Stimulated activated CD4-positive, alpha-beta T cell treated with anti-CD3 and anti-CD28 coated beads, Interleukin-15, amount 100 ng/mL, for 1 hour (primary cell): ENCODE measurements at places on chromosomes 13 and 19.

DNA sequence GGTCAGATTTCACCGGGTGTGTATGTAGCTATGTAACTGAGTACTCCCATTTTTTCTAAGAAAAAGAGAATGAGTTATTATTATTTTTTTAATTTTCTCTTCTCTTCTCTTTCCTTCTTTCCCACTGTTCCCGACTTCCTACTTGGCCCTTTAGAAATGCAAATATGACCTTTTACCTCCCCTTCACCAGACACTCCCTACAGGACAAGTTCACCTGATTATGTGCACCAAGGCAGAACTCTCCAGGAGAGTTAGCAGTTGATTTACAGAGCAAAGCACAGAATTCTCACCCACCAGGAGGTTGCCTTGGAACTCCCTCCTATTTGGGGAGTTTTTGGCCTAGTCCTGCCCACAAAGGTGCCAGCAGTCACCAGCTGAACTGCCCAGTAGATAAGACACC is 49.5 kb upstream of the GPR12 start:
- no peak for DNase-seq

GRCh38 chr13:36297366-36298338 is at the start of gene CCDC169:
Gene CCDC169 (minus strand): TSS chr13:36297814. CDS start chr13:36297719, 95 bp downstream.
- peak; percentile 33 for DNase-seq

DNA sequence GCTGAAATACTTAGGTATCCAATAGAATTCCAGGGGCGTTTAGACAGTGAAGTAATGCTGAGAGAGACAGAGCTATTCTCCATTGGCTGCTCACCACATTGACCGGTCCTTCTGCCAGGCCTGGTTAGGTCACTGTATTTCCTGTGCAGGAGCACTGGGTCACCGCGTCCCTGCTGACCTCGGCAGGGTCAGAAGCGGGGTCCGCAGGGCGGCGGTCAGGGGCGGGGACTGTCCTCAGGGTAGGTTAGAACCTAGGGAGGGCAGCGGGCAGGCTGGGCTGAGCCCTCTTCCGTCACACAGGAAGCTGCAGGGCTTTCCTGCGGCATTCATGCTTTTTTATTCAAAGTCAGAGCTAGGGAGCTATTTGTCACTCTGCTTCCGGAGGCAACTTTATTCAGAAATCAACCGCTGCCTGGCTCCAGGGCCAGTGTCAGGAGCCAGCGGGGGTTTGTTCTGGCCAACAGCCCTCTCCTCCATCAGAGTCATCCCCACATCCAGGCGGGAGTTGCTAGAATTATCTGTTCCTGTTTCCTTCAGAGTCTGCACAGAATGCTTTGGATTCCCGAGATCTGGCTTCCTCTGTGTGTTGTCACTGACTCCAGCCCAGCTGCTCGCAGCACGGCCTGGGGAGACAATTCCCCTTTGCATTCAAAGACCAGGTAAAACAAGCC is 81.2 kb upstream of the WASF3 start:
- DNase-seq, result no peak

DNA sequence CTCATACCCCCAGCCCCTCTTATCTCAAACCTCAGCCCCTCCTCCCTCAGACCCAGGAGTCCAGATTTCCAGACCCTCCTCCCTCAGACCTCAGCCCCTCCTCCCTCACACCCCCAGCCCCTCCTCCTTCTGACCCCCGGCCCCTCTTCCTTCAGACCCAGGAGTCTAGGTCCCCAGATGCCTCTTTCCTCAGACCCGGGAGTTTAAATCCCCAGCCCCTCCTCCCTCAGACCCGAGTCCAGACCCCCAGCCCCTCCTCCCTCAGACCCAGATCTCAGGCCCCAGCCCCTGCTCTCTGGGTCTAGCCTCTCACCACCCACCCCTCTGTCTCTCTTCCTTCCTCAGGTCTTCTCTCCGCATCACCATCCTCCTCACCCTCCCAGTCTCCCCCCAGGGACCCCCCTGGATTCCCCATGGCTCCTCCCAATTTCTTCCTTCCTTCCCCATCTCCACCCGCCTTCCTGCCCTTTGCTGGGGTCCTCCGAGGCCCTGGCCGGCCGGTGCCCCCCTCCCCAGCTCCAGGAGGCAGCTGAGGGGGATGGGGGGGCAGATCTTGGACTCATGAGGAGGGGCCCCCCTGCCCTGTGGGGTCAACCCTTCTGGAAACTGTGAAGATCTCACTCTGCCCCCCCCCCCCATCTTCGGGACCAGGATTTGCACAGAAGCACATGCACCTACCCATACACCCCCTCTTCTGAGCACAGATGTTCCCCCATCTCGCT is 10.7 kb downstream of the BCL3 start:
- DNase-seq, result no peak

GRCh38 chr19:38683393-38684077 is 36.1 kb downstream of the ACTN4 start:
- DNase-seq, result peak; percentile 23

DNA sequence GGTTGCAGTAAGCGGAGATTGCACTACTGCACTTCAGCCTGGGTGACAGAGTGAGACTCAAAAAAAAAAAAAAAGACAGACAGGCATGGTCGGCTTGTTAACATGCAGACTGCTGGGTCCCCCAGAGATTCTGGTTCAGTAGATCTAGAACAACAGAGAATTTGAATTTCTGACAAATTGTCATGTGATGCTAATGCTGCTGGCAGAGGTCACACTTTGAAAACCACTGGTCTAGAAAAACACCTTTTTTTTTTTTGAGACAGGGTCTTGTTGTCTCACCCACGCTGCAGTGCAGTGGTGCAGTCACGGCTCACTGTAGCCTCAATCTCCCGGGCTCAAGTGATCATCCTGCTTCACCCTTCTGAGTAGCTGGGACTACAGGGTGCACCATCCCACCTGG is 7.7 kb upstream of the LRFN3 start:
- DNase-seq, result no peak

DNA sequence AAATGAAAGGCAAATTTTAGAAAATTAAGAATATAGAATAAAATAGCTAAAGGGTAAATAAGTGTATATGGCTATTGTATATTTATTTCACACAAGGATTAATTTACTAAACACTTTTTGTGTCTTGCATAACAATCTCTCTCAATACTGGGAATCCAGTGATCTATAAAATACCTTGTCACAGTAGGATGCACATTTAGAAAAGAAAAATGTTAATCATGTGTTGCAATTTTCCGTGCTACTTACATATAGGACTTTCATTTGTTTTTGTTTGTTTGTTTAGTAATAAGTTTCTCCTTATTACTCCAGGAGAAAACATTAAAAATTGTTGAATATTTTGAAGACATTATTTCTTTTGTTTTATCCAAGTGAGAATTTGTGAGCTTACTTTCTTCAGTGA is 1533.3 kb downstream of the SLITRK5 start:
- no peak for DNase-seq

DNA sequence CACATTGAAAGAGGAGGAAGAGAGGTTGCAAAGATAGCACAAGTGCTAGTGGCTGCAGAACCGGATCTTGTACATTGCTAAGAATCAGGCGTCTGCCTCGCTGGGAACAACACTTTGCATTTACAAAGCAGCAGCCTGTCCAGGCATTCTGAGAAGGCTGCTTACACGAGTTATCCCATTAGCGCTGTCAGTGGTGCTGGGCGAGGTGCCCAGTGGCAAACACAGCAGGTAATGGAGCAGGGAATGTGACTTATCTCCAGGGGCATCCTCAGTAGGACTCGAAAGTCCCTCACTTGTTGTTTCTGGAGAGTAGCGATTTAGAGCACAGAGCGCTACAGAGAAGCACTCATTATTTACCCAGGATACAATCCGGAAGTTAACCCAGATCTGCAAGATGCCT is 209.6 kb downstream of the OLFM4 start:
- no peak for DNase-seq

GRCh38 chr13:94711561-94712286 is 621 bp downstream of the SOX21 start:
- no peak for DNase-seq

DNA sequence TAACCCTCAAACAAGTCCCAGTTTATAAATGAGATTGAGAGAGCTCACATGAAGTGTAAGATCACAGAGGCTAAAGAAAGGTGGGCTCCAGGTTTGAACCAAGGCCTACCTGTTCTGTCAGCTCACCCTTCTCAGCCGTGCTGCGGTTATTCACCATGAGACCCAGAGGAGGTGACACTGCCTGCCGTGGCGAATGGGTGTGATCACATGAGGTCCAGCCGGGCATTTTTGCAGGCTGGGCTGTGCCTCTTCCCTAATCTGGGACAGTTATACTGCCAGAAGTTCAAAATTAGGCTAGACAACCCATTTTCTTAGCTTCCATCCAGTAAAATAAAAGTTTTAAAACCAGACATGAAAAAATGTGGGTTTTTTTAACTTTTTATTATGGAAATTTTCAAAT is 146.8 kb downstream of the FOXO1 start:
- DNase-seq, result no peak

- DNase-seq, result no peak
Measured at GRCh38 chr13:72536714-72537394, 190.6 kb downstream of the MZT1 start.

DNA sequence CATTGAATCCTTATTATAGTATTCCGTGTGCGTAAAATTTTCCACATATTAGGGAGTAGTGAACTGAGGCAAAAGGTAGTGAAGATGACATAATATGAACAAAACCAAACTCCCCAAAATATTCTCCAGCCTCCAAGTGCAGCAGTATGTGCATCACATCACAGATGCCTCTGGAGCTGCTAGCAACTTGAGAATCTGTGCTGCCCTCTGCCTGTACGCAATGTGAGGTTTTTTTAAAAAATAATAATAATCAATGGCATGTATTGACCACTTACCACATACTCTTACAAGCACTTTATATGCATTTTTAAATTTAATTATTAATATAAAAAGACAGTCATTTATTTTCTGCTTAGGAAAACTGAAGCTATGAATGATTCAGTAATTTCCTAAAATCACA is 583.0 kb upstream of the SPRY2 start:
- DNase-seq, result no peak

DNA sequence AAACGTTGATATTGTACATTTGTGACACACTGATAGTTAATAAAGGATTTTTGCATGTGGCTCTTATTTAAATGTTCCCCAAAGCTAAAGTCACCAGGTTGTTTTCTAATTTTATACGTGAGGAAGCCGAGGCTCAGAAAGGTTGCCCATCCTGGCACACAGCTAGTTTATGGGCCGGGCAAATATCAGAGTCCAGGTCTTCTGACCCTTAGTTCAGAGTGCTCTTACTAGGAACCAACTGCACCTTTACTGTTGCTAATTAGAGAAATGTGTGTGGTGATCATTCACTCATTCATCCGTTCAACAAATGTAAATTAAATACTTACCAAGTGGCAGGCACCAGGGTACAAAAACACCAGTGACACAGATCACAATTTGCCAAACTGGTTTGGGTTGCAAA is 46.3 kb upstream of the RGCC start:
- no peak for DNase-seq

GRCh38 chr19:47503826-47504150 is 11.1 kb downstream of the NAPA start:
- DNase-seq, result no peak

- no peak for DNase-seq
Measured at GRCh38 chr19:5148794-5149190, 179.9 kb downstream of the KDM4B start.

- no peak for DNase-seq
Measured at GRCh38 chr19:1755467-1756171, 2.3 kb downstream of the ONECUT3 start.

GRCh38 chr13:92459306-92459705 is 767.3 kb upstream of the GPC6 start:
- no peak for DNase-seq

GRCh38 chr13:110411688-110412059 is 104.6 kb downstream of the COL4A2 start:
- no peak for DNase-seq

- no peak for DNase-seq
Measured at GRCh38 chr19:3979674-3980352, 5.5 kb downstream of the EEF2 start.

- no peak for DNase-seq
Measured at GRCh38 chr13:110444226-110444653, 117.3 kb downstream of the RAB20 start.
